ENCODE measurements at places on chromosomes 6 and 20.
A peak's percentile ranks its signal among the peaks of the same experiment; 100 is the strongest.

DNA sequence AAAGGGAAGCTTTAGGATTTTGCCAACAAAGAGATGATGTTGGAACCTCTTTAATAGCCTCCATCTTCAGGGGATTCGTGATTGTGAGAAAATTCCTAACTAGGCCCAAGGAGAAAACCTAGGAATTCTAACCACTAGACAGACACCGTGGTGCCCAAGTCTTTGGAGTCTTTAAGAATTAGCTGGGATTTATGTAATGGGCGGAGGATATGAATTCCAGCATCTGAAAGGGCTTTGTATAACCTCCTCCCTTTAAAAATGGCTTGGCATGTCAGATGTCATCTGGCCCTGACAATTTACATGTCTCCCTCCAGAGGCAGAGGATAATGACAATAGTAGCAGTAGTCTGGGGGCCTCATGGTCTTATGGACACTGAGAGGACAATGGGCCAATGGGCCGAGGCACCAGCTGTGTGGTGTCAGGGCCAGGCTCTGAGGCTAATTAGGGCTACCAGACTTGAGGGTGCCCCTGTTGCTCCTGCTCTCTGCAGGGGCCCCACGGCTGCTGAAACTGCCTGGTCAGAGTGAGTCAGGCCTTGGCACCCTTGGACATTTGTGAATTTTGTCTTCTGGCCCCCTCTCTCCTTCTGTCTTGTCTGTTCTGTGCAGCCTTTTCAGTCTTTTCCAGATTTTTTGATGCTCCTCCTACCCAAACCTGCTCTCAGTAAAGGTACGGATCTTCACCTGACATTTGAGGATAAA lies 113.9 kb downstream of the EDN1 start:
- no peak for DNase-seq

GRCh38 chr20:2757969-2758368 lies 42.5 kb downstream of the CPXM1 start:
- DNase-seq = no peak

- no peak for DNase-seq
These were observed 31.2 kb downstream of the SRSF3 start for GRCh38 chr6:36625158-36625919.

DNA sequence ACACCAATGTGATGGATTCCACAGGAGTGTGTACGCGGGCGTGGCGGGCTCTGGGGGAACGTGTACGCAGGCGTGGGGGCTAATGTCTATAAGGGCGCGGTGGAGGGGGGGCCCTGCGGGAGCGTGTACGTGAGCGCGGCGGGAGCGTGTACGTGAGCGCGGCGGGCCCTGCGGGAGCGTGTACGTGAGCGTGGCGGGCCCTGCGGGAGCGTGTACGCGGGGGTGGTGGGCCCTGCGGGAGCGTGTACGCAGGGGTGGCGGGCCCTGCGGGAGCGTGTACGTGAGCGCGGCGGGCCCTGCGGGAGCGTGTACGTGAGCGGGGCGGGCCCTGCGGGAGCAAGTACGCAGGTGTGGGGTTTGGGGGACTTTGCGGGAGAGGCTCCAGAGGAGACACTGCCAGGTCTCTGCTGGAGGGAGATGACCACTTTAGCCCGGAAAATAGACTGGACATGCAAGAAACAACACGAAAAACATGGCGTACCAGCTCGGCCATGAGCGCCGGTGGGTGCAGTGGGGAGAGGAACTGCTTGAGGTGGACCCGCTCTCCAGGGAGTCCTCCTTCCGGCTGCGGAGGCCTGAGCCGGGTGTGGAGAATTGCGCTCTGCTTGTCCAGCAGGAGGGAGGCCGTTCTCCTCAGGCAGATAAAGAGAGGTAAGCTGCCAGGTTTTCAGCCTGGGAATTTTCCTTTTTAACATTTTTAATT lies 27.8 kb upstream of the SMOC2 start:
- no peak for DNase-seq

DNA sequence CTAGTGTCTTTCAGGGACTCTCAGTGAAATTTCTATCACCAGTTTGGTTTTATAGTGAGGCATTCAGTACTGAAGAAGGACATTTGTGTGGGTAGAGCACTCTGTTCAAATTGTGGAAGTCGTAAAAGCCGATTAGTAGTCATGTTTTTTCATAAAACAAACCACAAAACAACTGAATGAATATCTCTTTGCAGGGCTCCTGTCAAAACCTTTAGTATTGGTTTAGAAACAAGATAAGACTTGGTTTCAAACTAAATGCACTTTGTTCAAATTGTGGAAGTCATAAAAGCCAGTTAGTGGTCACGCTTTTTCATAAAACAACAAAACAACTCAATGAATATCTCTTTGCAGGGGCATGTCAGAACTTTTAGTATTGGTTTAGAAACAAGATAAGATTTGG lies 23.8 kb downstream of the ADGRF4 start:
- no peak for DNase-seq

DNA sequence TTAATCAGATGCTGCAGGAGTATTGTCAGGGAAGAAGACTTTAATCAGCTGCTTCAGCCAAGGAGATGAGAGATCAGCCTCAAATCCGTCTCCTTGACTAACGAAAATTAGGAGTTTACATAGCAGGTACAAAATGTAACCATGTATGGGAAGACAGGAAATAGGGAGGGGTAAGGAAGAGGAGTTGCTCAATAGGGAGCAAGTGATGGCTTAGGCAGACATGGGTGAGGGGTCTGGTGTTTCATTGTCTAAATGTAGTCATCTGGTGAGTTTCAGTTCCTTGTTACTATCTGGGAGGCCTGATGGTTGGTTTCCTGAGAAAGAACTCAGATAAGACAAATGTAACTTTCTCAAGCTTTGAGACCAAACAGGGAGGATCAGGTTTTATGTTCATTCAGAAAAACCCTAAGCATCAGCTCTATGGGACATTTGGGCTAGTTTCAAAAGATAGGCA lies 217.3 kb upstream of the SULF2 start:
- DNase-seq = no peak

DNA sequence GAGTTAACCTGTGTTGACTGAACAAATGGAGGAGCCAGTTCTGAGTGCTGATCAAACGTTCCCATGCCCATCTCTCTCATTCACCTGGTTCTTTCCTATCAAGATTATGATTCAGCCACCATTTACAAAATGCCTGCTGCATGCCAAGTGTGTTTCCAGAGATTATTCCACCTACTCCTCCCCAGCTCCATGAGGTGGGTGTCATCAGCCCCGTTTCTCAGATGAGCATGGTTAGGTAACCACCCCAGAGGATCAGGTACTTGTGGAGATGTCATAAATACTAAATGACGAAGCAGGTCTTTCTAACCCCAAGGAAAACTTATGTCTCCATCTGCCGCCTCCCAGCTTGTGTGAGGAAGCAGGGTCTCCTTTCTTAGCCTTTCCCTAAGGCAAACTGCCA lies 2.1 kb downstream of the BANF2 start:
- no peak for DNase-seq

- no peak for DNase-seq
These were observed 17.9 kb downstream of the TENT5A start for GRCh38 chr6:81734500-81735150.

DNA sequence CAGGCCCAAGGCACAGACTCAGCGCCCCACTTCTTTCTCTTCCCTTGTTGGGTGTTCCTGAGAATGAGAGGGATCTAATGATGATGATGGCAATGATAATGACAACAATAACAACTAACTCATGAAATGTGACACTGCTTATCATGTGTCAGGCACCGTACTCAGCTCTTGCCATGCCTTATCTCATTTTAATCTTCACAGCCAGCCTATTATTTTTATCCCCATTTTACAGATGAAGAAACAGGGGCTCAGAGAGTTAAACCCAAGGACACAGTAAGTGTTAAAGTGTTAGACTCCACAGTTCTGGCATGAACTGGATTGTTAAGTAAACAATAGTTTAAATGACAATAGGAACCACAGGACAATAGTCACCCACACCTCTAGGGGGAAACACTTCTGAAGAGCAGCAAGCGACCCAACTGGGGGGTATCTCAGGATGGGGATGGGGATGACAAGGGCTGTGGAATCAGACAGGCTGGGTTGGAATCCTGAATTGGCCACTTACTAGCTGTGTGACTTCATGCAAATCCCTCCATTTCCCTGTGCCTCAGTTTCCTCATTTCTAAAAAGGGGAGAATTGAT lies 12.5 kb downstream of the RSPH9 start:
- DNase-seq = no peak

DNA sequence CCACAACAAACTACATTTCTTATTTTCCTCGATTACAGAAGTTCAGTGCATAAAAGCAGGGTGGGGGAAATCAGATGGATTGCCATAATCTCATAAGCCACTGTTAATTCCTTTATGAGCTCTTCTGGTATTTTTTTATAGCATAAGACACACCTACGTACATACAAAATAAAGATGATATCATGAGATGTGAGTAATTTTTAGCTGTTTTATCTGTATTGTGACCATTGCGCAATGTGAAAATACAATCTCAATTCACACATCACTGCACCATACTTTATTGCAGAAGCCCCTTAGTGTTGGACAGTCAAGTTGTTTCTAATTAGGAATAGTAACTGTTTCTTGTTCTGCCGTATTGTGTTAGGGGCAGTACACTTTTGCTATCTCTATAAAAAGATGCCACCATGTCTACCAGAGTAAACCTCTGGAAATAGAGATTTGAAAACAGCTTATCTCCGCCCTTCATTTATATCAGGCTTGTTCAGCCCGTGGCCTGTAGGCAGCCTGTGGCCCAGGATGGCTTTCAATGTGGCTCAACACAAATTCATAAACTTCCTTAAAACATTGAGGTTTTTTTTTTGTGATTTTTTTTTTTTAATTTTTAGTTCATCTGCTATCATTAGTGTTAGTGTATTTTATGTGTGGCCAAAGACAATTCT lies 90.4 kb downstream of the FARS2 start:
- DNase-seq = no peak

DNA sequence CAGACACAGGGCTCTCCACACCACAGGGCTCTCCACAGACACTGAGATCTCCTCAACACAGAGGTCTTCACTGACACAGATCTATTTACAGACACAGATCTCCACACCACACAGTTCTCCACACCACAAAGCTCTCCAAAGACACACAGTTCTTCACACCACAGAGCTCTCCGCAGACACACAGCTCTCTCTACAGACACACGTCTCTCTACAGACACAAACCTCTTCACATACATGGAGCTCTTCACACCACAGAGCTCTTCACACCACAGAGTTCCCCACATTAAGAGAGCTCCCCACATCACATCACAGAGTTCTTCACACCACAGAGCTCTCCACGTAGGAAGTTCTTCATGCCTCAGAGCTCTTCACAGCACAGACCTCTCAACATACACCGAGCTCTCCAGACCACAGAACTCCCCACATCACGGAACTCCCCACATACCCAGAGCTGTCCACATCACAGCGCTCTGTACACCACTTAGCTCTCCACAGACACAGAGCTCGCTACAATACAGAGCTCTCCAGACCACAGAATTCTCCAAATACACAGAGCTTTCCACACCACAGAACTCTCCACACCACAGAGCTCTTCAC lies 53.9 kb downstream of the ERMARD start:
- DNase-seq = no peak

- DNase-seq = no peak
These were observed 26.1 kb downstream of the MAN1A1 start for GRCh38 chr6:119323478-119323877.

GRCh38 chr6:34514593-34515472 lies 41.3 kb downstream of the SPDEF start:
- DNase-seq = peak; percentile 93

DNA sequence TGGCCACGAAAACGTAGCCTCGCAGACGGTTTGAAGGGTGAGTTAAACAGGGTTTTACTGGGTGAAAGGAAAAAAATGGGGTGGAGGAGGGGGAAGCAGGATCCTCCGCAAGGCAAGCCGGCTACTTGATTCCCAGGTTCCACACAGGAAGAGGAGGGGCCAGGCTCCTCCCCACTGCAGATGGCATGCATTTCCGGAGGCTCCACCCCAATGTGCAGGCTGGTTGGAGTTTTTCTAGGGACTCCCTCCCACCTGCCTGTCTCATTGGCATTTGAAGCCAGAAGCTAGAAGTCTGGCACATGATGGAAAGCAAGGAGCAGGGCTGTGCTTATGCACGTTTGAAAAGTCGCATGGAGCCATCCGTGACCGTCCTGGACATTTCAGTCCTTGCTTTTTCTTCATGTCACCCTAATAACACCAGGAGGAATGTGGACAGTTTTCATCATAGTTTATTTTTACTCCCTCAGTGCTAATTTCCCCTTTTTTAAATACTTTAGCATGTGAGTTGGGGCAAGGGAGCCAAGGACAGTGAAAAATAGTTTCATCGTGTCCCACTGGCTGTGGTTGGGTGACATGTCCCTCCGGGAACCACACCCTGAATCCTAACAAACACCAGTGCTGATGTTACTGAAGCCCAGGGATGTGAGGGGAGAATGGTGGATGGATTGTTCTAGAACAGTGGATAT lies 100.1 kb upstream of the INSM1 start:
- no peak for DNase-seq

GRCh38 chr6:25578538-25578937 lies 73.5 kb upstream of the SCGN start:
- no peak for DNase-seq

DNA sequence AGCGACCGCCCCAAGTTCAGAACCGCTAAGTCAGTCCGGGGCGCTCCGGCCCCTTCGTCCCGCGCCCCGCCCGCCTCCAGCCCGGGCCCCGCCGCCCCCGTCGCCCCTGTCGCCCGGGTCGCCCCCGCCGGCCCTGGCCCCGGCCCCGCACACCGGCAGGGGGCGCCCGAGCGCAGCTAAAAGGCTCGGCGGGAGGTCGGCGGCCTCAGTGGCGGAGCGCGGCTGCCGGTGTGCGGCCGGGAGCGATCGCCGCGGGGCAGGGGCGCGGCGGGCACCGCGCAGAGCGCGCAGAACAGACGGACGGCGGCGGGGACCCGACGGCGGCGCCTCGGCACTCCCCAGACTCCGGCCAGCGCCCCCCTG lies at the start of gene FNDC1:
TSS of gene FNDC1 (plus strand) at position 208 of the 363 bp plus-strand sequence. CDS start 197 bp downstream, outside the sequence.
- no peak for DNase-seq

DNA sequence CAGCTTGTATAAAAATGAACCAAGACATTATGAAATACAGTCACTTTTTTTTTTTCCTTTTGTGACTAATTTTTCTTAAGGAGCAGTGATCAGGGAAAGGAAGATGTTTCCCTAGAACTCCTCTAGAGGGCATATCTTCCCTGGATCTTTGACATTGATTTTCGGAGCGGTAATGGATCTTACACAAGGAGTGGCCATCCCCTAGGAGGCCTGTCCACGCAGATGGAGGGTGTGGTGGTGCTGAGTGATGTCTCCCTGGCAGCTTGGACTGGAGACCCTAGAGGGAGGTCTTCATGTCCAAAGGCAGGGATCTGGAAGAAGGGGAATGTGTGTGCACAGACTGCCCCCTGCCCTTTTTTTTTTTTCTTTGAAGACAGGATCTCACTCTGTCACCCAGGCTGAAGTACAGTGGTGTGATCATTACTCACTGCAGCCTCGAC lies 7.0 kb upstream of the KIFC1 start:
- DNase-seq = no peak

- no peak for DNase-seq
These were observed 2.0 kb downstream of the LY86 start for GRCh38 chr6:6590530-6590929.

GRCh38 chr6:610882-611281 lies 46.0 kb downstream of the HUS1B start:
- DNase-seq = no peak

DNA sequence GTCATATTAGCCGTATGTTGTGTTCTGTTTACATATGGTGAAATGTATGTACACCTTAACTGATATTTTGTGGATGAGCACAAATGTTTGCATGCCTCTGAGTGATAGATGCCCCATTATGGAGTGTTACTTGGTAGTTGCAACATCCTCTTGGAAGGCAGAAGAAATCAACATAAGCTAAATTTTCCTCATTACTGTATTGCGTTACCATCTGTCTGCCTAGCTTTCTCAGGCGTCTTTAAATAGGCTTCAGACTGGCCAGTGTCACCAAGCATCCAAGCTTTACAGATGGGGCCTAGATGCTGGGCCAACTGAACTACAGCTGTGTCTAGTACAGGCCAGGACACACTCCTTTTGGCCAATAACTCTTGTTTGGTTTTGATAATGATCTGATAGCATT lies 250.6 kb downstream of the SAMD5 start:
- no peak for DNase-seq
